Hippocampal formation (tissue), 2 donors: ENCODE measurements at places on chromosomes 2 and 18.

DNA sequence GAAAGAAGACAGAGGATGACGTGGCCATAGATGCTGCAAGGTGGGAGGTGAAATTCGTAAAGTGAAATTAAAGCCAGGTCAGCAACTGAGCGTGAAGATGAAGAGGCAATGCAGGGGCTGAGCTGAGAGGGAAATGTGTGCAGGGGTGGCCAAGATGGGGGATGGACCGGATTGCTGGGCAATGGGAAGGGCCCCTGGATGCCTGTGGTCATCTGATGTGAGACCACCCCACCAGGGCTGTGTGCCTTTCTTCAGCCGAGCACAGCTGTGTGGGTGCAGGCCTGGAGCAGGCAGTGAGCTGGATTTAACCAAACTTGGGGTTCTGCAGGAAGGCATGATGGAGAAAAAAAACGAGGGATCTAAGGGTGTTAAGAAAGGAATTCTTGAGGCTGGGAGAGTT lies 80.4 kb downstream of the ZCCHC2 start:
- DNase-seq: no peak

DNA sequence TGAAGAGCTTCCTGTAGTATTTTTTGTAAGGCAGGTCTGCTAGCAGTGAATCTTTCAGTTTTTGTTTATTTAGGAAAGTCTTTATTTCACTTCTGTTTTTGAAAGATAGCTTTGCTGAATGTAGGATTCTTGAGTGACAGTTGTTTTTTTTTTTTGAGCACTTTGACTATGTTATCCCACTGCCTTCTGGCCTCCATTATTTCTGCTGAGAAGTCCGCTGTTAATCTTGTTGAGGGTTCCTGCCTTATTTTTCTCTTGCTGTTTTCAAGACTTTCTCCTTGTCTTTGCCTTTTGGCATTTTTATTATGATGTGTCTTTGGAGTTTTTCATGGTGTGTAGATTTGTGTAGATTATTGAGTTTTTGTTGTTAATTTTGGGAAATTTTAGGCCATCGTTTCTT lies 21.9 kb downstream of the RBFA start:
- DNase-seq: no peak

- no peak for DNase-seq
Observed at GRCh38 chr18:28834889-28835288, 658.0 kb upstream of the CDH2 start.

DNA sequence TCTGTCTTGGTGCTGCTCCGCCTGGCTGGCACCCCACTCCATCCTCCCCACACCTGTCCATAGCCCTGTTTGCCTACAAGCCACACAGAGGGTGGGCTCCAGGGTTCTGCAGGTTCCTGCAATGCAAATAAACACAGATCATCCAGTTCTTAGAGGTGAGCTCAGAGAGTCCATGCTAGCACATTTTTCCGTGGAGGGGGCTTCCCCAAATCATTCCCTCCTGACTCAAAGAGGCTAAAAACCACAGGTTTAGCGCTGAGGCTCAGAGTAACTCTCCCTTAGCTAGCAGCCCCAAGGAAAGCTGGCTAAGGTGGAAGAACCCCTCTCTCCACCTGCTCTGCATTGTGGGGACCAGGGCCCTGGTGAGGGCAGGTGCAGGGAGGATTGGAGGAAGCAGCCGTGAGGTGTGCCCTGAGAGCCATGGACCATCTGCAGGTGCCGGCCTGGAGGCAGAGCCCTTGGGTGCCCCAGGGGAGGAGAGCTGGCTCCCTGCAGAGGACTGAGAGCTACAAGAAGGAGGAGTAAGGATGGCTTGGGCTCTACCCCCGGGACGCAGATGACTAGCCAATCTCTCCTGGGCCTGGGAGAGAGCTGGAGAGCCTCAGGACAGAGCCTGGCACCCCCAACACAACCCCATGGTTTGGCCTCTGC lies 23.8 kb upstream of the TEX44 start:
- DNase-seq: no peak
